ENCODE measurements at places on chromosomes 12 and 14. TPM values are rescaled to one million over a fixed set of nuclear protein-coding genes. Genes with fewer than 3 reads are reported as not detected.

Gene KRT71
- not detected for polyA plus RNA-seq

Gene TMTC2
- 0.17 TPM for polyA plus RNA-seq

Gene UNC79
- not detected for polyA plus RNA-seq

Gene TMPRSS12
- polyA plus RNA-seq = not detected

Gene KRT73
- 1.1 TPM for polyA plus RNA-seq

All from CD4-positive, CD25-positive, alpha-beta regulatory T cell (primary cell).